ENCODE measurements at places on chromosomes 16 and 17. TPM values are rescaled to one million over a fixed set of nuclear protein-coding genes. Genes with fewer than 3 reads are reported as not detected.

DNA sequence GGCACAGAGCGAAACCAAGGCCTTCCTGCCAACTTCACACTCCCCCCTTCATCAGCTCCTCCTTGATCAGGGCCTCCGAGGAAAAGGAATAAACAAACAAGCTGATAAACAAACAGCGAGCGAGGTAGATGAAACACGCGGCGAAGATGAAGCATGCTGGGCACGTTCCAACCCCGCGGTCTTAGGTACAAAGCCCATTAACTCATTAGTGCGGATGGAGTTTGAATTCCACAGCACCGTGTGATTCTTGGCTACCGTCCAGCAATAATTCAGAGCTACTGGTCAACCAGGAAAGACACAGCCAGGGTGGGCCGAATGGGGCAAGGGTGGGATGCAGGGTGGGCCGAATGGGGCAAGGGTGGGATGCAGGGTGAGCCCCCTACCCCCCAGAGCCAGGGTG, 67.3 kb downstream of the RBFOX3 start:
- DNase-seq = no peak

DNA sequence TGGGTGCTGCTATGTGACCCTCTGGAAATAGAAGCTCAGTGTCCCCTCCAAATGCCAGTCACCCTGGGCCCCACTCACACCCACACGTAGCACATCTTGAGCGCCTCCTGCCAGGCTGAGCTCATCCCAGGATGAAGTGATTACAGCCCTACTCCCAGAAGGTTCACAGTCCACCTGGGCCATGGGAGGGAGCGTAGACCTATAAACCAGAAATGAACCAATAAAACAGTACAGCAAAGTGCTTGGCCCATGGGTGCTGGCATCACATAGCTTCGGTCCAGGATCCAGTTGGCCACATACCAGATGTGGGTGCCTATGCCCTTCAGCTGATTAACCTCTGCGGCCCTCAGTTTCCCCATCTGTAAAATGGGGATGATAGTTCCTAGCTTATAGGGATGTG, 2.2 kb upstream of the BICDL2 start:
- no peak for DNase-seq

- no peak for DNase-seq
These were observed 100.2 kb downstream of the CMIP start for GRCh38 chr16:81544700-81545271.

- DNase-seq = peak; percentile 71
These were observed 39.4 kb downstream of the TUBD1 start for GRCh38 chr17:59853168-59853918.

DNA sequence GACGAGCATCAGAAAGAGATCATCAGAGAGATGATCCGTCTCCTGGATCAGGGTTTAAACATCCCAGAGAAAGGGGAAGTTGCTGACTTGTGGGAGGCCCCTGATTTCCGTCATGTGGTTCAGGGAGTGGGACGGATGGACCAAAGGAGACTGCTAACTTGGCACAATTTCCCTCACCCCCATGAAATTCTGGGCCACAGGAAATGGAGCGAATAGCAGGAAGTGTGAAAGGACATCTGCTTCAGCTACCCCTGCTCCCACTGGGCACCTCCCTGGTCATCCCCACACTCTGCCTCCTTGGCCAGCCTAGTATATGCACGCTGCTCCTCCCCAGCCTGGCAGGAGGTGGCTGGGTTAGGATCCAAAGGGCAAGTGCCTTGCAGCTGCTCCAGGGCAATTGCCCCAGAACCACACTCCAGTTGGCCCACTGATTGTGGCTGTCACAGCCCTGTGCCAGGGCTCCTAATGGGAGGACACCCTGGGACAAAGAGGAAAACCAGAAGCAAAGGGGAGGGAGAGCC, 1.3 kb downstream of the ARRB2 start:
- DNase-seq = no peak

DNA sequence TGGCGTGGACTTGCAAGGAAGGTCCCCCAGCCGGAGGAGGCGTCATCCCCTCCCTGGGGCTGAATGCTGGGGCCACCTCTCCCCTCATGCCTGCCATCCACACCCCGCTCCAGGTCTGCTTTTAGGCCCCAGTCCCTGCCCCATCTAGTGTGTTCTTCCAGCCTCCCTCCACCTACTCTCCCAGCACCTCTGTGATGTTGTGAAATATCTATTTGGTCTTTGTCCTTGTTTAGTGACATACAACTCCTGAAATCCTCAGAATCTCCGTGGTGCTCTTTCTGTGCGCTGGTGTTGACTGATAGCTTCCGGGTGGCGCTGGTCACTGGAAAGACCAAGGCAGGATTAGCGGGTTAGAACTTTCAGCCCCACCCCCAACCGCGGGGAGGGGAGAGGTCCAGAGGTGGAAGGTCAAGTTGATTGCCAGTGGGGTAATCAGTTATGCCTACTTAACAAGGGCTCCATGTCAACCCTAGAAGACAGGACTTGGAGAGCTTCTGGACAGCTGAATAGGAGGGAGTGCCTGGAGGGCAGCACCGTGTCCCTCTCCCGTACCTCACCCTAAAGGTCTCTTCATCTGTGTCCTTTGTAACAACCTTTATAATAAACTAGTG, 10.1 kb downstream of the TBC1D24 start:
- DNase-seq = no peak

GRCh38 chr17:31561469-31562375, 170.2 kb downstream of the RAB11FIP4 start:
- DNase-seq = no peak

- no peak for DNase-seq
These were observed 55.0 kb upstream of the CBFA2T3 start for GRCh38 chr16:89031715-89032659.

- DNase-seq = no peak
These were observed 68.7 kb upstream of the MARCHF10 start for GRCh38 chr17:62876673-62877405.

- DNase-seq = no peak
These were observed 52.2 kb downstream of the ZDHHC7 start for GRCh38 chr16:84959045-84959576.

GRCh38 chr16:88064011-88064888, 113.0 kb downstream of the BANP start:
- no peak for DNase-seq

DNA sequence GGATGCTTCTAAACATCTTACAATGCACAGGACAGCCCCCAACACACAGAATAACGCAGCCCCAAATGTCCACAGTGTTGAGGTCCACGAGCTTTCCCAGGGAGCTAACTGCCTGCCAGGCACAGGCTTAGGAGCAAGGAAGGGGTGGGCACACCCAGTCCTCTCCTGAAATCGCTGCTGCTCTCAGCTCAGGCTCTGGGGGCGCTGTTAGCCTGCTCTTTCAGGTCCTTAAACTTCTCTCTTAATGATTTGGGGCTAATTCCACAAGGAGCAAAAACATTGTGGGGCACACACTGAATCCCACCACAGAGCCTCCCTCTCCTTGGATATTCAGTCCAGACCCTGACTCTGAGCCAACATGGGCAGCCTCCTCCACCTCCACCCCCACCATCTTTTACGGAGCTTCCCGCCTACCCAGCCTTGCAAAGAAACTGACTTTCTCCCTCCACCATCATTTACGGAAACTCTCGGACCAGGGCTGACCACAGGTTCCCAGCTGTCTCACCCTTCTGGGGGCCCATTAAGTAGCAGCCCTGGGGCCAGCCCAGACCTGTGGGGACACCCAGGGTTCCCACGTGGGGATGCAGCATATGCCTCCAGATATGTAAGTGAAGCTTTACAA, 1.1 kb downstream of the CD300H start:
- DNase-seq = no peak

GRCh38 chr17:44749980-44750318, 8.8 kb upstream of the ADAM11 start:
- DNase-seq = no peak

GRCh38 chr17:38674014-38674748, 576 bp downstream of the EPOP start:
- DNase-seq = no peak

SOX8 gene
- 0.73 TPM for total RNA-seq

RRAD gene
- 7.7 TPM for total RNA-seq

UNC45B gene
- total RNA-seq = 0.08 TPM

NOL3 gene
- 26.8 TPM for total RNA-seq

IRF8 gene
- total RNA-seq = 9.5 TPM

HAS3 gene
- total RNA-seq = 58.9 TPM

PTGES3L gene
- 2.7 TPM for total RNA-seq

HOXB6 gene
- total RNA-seq = 111 TPM
